Anterior cingulate cortex (tissue), 58 donors: ENCODE measurements at places on chromosomes 16 and 17.
A peak's percentile ranks its signal among the peaks of the same experiment; 100 is the strongest.

DNA sequence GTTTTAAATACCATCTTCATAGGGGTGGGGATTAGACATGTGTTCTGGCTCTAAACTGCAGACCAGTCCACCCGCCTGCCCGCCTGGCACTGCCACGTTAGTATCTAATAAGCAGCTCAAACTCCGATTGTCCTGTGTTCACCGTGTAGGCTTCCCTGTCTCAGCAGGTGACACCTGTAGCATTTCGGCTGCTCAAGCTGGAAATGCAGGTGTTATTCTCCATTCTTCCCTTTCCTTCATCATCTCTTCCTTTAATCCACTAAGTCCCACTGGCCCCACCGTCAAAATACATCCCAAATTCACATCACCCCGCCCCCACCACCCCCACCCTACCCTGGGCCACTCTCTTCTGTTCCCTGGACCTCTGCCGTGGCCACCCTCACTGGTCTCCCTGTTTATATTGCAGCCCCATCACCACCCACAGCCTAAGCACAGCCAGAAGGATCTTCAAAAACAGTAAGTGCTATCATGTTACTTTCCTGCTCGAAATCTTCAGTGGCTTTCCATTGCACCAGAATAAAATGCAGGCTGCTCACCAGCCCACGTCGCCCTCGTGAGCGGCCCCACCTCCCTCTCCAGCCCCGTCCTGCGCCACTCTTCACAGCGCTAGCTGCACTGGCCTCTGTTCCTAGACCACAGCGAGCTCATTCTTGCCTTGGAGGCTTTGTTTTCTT is 65.1 kb downstream of the RTN4RL1 start:
- no peak for DNase-seq

DNA sequence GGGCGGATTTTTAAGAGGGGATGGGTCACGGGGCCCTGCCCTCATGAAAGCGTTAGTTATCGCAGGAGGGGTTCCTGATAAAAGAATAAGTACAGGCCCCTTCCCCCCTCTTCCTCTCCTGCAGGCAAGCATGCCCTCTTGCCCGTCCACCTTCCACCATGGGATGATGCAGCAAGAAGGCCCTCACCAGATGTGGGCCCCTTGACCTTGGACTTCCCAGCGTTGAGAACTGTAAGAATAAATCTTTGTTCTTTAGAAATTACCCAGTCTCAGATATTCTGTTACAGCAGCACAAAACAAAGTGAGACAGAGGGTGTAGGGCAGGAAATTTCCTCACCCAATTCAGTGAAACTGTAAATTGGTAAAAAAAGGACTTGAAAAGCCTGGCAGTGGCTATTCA is 27.8 kb upstream of the LCMT1 start:
- no peak for DNase-seq

DNA sequence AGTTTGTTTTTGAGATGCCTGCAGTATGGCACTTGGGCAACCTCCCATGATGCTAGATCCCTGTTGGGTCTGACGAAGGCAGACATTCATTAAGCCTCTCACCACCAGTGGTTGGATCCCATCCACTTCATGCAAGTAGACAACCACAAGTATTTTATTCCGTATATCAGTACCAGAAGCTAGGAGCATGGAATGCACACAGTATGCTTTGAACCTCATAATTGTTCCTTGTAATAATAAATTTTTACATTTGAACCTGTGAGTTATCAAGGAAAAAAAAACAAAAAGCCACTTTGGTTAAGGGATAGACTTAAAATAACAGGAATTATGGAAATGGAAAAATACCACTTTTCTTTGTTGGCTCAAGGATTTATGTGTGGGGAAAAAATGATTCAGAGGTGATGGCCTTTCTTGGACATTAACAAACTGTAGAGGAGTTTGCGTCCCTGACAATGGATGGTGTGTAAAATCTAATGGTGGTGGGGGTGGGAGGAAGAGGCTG is 107.1 kb upstream of the KCNJ16 start:
- DNase-seq, result no peak

GRCh38 chr16:19696328-19696727 is 21.7 kb downstream of the KNOP1 start:
- DNase-seq, result no peak

DNA sequence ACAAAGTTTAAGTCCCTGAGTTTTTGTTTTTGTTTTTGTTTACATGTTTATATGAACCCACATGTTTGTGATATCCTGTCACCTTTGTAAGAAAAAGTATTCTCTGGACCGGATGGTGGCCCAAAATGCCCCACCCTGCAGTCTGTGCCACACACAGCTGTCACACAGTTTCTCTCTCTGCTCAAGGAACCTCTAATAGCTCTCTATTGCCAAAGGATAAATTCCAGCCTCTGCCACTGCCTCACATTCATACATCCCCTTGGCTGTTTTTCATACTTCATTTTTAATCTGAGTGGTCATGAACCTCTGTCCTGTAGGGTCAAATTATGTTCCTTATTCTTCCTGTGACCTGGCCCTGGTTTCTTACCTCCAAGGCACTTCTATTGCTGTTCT is 520.3 kb upstream of the CDH5 start:
- DNase-seq, result no peak

- DNase-seq, result no peak
Observed at GRCh38 chr16:84544031-84544773, 39.7 kb upstream of the MEAK7 start.

DNA sequence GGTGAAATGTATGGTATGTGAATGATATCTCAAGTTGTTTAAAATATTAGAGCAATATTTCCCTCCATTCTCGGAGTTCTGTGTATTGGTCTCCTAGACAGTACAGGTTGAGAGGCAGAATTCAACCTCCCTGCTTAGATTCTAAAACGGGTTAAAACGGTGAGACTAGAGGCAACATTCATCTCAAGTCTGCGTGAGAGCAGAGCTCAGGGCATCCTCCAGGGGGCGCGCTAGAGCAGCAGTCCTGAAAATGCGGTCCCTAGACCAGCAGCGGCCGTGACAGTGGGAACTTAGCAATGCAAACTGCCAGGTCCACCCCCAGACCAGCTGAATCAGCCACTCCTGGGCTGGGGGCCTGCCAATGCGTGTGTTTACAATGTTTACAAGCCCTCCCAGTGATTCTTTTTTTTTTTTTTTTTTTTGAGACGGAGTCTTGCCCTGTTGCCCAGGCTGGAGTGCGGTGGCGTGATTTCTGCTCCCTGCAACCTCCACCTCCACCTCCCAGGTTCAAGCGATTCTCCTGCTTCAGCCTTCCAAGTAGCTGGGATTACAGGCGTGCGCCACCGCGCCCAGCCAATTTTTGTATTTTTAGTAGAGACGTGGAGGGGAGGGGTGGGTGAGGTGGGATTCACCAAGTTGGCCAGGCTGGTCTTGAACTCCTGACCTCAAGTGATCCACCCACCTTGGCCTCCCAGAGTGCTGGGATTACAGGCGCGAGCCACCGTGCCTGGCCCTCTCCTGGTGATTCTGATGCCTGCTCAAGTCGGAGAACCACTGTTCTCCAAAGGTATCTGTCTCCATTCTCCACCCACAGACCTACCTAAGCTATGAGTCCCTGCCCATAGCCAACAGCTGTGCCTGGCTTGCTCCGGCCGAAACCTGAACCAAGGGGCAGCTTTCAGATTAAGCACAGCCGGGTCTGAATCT is 24.2 kb downstream of the KLHL36 start:
- DNase-seq, result peak; percentile 36

- DNase-seq, result no peak
Observed at GRCh38 chr17:27353033-27353460, 59.1 kb downstream of the WSB1 start.

DNA sequence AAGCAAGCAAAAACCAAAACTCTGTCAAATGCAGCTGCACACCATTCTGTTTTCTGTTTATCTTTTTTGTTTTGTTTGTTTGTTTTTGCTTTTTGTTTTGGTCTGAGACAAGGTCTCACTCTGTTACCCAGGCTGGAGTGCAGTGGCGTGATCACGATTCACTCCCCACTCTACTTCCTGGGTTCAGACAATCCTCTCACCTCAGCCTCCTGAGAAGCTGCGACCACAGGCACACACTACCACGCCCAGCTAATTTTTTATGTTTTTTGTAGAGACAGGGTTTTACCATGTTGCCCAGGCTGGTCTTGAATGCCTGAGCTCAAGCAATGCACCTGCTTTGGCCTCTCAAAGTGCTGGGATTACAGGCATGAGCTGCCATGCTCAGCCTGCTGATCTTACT is 19.3 kb upstream of the SLFN13 start:
- no peak for DNase-seq

GRCh38 chr16:47375423-47375822 is 85.4 kb downstream of the ITFG1 start:
- no peak for DNase-seq

DNA sequence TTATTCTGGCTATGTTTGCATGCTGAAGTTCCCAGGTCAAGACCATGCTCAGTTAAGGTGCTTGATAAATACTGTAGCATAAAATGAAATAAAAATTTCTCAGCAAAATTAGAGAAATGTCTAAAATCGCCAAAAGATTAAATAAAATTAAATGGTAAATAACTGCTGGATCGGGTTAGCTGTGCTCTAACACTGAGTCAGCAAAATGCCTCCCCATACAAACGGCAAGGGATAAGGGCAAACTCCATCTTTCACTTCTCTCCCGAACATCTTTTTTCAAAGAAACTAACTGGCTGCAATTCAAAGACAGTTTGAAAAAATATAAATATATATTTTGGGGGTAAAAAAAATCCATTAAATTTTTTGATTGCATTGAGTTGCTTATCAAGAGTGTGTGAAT is 162.2 kb upstream of the ZFHX3 start:
- no peak for DNase-seq

GRCh38 chr17:76542984-76543383 is 3.1 kb downstream of the PRCD start:
- DNase-seq, result no peak

DNA sequence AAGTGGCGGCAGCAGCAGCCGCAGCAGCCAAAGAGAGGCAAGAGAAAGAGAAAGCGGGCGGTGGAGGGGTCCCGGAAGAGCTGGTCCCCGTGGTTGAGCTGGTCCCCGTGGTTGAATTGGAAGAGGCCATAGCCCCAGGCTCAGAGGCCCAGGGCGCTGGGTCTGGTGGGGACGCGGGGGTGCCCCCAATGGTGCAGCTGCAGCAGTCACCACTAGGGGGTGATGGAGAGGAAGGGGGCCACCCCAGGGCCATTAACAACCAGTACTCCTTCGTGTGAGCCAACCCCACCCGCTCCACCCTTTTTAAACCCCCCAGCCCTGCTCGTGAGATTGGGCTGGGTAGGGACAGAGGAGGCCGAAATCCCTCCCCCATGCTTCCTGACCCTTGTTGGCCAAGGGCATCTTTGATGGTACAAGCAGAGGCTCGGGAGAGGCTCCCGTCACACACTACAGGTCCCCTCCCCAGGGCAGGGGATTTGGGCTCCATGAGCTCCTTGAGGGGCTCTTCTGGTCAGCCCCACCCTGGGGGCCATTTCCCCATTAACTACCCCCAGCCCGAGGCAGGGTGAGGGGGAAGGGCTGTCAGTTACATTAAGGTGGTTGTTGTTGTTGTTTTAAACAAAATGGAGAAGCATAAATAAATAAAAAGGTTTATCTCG is 4.6 kb upstream of the ATP2A1 start:
- no peak for DNase-seq

- DNase-seq, result no peak
Observed at GRCh38 chr17:48722915-48723422, at the start of gene PRAC2. Gene PRAC2 (plus strand): TSS chr17:48723185. CDS start chr17:48724411, 1,226 bp downstream.

GRCh38 chr16:11670171-11671131 is 2.2 kb downstream of the SNN start:
- no peak for DNase-seq

GRCh38 chr16:83899978-83900377 is 1.1 kb downstream of the MLYCD start:
- DNase-seq, result no peak

- no peak for DNase-seq
Observed at GRCh38 chr17:74012465-74012864, 191.0 kb upstream of the RPL38 start.
